Osteoblast (primary cell): ENCODE measurements at places on chromosomes 12 and 14. TPM values are rescaled to one million over a fixed set of nuclear protein-coding genes. Genes with fewer than 3 reads are reported as not detected.

KLHL33 gene
- 0.36 and 0.59 TPM in 2 replicates for total RNA-seq

GPR84 gene
- total RNA-seq: 0.36 TPM in 1 of 2 replicates, not detected in the other

PLEKHD1 gene
- under 0.01 TPM in 2 replicates for total RNA-seq

CLECL1 gene
- not detected in 2 replicates for total RNA-seq

IL26 gene
- total RNA-seq: 2.4 and 3.6 TPM in 2 replicates

SYCP3 gene
- total RNA-seq: 0.72 and 0.88 TPM in 2 replicates

TMEM253 gene
- total RNA-seq: not detected in 2 replicates

B4GALNT3 gene
- total RNA-seq: 0.29 and 0.36 TPM in 2 replicates

TAS2R42 gene
- total RNA-seq: not detected in 2 replicates

BAZ2A gene
- total RNA-seq: 49.6 and 51.3 TPM in 2 replicates

NID2 gene
- total RNA-seq: 138 and 141 TPM in 2 replicates

LBHD2 gene
- total RNA-seq: not detected in 2 replicates

WDHD1 gene
- total RNA-seq: 4.3 and 9.4 TPM in 2 replicates

LUM gene
- total RNA-seq: 1,762 and 1,965 TPM in 2 replicates

AGAP2 gene
- total RNA-seq: 0.29 and 0.72 TPM in 2 replicates

TSPAN31 gene
- total RNA-seq: 37.4 and 41.6 TPM in 2 replicates

CLEC6A gene
- not detected in 2 replicates for total RNA-seq

LIN52 gene
- 6.9 and 7.4 TPM in 2 replicates for total RNA-seq

IFT43 gene
- total RNA-seq: 25.6 and 32.6 TPM in 2 replicates

C12orf50 gene
- total RNA-seq: under 0.01 TPM in 1 of 2 replicates, not detected in the other

LRRC10 gene
- not detected in 2 replicates for total RNA-seq

C3AR1 gene
- total RNA-seq: 0.29 and 0.72 TPM in 2 replicates

LRCOL1 gene
- not detected in 2 replicates for total RNA-seq

C12orf54 gene
- not detected in 2 replicates for total RNA-seq

ZC2HC1C gene
- 1.1 and 1.2 TPM in 2 replicates for total RNA-seq

CACNA2D4 gene
- total RNA-seq: 0.72 and 0.88 TPM in 2 replicates

DTX3 gene
- total RNA-seq: 17.1 and 21.4 TPM in 2 replicates
